ENCODE measurements at places on chromosomes 5 and 9.

DNA sequence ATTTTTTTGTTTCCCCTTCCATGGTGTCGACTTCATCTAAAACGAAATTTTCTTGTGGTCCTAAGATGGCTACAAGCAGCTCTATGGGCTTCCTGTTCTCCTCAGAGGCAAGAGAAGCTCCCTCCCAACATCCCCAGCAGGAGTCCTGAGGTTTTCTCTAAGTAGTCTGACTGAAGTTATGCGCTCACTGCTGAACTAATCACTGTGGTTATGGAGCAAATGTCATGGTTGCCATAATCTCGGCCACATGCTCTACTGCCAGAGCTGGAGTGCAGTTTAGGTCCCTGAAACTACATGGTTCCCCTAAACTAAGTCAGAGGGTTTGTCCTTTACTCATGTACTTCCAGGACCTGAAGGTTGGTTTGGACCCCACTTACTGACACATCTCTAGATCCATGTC is 68.0 kb upstream of the MAMDC2 start:
- DNase-seq = no peak

DNA sequence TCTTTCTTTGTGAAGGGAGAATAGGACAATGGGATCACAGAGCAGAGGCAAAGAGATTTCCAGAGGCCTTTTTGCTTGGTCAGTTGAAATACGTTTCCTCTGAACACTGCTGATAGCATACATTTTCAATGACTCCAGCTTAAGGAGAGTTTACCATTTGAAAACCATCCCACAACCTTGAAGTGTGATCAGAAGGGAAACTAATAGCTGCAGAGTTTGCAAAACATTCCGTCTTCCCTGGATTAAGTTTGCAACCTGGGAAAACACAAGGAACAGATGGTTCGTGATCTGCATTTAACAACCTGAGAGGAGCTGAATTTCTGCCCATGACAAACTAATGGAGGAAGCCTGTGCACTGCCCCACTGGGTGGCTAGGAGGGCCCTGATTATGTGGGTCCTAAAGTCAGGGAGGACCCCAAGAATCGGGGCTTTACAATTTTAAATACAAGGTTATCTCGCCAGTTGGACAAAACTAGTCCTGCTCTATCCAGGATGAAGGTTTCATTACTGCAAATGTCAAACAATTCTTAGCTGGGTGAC is 35.6 kb downstream of the MTX3 start:
- DNase-seq = no peak

- no peak for DNase-seq
Observed at GRCh38 chr9:135239769-135240141, 152.3 kb downstream of the OLFM1 start.

- DNase-seq = no peak
Observed at GRCh38 chr5:125463466-125464092, 717.1 kb upstream of the ZNF608 start.

- DNase-seq = peak; percentile 47
Observed at GRCh38 chr9:136143215-136144001, 24.7 kb upstream of the TMEM250 start.

- DNase-seq = no peak
Observed at GRCh38 chr5:123369371-123369968, 53.7 kb downstream of the CEP120 start.

DNA sequence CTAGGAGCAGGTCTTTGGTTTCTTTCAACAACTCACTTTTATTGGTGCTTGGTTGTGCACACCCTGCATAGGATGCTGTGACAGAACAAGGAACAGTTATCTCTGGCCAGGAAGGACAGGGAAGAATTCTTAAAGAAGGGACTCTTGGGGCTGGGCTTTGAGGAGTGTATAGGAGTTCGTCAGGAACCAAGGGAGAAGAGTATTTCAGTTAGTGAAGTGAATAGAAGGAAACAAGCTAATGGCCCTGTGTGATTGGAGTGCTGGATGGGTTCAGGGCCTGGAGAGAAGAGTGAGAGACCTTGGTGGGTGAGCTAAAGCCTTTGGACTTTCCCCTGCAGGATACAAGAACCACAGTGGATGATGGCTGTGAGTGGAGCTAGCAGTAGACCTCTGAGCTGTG is 32.2 kb downstream of the DAB2IP start:
- no peak for DNase-seq

DNA sequence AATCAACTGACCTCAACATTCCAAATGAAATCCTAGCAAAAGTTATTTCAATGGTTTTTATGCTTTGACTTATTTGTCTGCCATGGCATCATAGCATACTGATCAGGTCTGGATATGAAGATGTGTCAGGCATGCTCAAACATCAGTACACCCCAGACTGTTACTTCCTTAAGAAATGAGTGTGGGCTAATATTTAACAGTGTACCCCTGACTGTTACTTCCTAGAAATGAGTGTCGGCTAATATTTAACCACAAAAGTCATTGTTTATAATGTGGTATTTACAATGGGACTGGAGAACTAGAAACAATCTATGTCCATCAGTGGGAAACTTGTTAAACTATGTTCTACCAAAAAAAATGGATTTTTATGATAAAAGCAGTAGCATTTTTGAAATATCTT is 38.1 kb upstream of the HNRNPA0 start:
- no peak for DNase-seq

- DNase-seq = no peak
Observed at GRCh38 chr5:88707216-88707965, 175.6 kb downstream of the MEF2C start.

DNA sequence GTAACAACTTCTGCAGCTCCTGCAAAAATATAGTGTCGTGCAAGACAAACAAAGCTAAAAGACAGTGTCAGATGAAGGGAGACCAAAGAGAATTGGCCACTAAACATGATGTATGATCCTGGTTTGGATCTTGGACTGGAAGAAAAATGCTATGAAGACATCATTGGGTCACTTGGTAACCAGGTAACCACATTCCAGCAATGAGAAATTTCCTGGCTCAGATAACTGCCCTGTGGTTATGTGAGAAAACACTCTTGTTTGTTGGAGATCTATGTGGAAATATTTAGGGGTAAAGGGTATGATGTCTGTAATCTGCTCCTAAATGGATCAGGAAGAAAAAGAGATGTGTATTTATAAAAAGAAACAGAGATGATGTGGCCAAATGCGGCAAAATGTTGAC is 45.5 kb upstream of the ANKRD33B start:
- DNase-seq = no peak

DNA sequence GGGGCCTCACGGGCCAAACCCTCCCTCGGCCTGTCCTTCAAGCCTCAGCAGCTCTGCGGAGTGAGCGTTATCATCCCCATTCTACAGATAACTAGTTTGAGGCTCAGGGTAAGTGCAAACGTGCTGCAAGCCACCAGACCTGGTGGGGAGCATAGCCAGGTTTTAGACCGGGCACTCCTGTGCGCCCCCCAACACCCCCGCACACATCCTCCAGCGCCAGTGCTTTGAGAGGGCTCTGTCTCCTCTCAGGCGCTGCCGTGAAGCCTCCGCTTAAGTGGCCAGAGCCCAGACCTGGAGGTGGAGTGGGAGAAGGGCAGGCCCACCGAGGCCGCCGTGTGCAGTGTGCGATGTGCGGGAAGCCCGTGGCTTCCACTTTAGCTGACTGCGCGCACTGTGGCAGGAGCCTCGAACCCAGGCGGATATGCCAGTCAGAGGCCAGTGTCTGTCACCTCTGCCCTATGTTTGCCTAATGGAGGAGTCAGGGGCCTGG is 1.6 kb upstream of the MGAT1 start:
- no peak for DNase-seq

DNA sequence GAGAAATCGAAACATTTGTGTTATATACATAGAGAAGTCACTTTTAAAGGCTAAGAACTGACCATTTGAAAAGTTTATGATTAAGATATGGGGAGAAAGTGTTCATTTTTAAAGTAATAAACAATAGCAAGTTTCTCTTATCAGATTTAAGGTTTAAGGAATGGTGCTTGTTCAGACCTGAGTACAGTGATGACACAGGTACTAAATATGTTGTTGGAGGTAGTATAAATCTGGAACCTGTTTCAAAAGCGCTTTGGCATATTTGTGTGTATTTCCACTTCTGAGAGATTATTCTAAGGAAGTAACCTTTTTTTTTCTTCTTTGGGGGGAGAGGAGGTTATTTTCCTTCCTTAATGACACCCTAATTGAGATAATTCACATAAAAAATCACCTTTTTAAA is 18.4 kb downstream of the CDC42SE2 start:
- DNase-seq = no peak

DNA sequence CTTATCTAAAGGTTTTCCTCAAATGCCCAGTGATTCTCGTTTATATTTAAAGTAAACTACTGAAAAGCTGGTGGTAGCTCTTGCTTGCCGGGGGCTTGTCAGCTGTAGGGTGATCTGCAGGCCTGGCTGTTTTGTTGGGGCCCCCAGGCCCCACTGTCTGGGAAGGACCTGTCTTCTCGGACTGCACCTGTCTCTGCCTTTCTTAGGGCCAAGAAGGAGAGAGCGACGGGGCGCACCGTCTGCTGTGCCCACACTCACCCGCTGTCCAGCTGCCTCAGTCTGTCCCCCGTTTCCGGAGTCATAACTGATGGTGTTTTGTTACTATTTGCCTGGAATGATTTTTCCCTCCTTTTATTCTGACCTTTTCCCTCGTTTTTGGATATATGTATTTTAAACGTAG is 94.1 kb upstream of the CACNA1B start:
- DNase-seq = no peak

DNA sequence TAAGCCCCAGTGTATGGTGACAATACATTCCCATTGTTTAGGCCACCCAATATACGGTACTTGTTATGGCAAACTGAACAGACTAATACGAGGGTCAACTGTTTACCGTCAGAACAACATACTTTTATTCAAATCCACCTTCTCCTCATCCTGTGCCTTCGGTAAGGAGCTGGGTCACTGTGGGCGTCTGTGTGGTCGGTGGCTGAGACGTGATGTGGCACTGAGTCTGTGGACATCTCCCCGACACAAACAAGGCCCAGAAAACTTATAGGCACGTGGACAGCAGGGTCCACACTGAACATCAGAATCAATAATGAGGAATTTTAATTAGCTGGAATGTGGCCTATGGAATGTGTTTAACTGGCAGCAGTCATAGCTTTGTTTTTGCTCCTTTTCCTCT is 154.3 kb upstream of the IRX2 start:
- no peak for DNase-seq

DNA sequence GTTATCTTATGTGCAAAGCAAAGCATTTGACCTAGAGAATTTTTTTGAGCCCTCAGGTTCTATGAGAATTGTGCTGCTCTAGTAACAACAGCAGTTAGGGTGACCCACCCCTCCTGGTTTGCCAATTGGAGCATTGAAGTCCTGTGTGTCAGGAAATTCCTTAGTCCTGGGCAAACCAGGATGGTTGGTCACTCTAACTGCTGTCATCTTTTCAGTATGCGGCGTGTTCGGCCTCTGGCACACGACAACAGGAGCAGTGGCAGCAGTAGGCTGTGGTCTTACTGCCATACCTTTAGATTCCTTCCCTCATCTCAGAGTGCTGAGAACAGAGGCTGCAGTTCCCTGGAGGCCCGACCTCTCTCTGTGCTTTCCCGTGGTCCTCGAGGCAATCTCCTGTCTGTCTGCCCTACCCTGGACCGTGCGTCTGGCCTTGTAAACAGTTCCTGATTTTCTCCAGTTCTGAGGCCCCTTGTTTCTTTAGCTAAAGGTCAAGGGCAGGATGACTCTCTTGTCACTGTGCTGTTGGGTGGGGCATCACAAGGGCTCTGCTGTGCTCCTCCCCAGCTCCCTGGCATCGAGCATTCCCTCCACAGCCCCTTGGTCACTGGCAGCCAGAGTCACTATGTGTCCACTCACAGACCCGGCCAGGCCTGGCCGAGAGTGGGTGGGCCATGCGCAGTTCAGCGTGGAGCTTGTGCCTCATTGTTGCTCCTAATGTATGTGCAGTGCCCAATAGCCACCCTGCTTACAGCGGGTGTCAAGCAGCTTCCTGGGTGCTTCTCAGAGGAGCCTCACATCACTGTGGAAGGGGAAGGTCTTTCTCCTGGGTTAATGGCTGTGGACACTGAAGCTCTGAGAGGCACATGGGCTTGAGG is 18.5 kb upstream of the COL15A1 start:
- DNase-seq = no peak

DNA sequence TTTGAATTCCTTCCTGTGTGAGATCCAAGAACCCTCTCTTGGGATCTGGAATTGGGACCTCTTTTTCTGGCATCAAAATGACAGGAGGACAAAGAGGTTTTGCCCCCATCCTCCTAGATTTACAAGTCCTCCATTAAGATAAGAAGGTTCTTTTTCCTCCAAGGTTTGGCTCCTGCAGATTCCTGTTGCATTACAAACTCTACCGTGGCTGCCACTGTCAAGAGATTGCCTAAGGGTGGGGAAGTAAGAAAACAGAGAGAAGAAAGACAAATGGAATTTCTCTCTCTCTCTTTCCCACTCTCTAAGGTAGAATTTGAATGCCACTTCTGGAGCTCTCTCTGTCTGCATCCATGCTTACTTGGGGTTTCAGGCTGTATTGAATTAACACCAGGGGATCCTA is 12.0 kb upstream of the SVEP1 start:
- DNase-seq = no peak

- DNase-seq = peak; percentile 17
Observed at GRCh38 chr5:147887026-147887627, 8.6 kb downstream of the SCGB3A2 start.

GRCh38 chr5:115649541-115649940 is 23.7 kb upstream of the TMED7 start:
- no peak for DNase-seq

DNA sequence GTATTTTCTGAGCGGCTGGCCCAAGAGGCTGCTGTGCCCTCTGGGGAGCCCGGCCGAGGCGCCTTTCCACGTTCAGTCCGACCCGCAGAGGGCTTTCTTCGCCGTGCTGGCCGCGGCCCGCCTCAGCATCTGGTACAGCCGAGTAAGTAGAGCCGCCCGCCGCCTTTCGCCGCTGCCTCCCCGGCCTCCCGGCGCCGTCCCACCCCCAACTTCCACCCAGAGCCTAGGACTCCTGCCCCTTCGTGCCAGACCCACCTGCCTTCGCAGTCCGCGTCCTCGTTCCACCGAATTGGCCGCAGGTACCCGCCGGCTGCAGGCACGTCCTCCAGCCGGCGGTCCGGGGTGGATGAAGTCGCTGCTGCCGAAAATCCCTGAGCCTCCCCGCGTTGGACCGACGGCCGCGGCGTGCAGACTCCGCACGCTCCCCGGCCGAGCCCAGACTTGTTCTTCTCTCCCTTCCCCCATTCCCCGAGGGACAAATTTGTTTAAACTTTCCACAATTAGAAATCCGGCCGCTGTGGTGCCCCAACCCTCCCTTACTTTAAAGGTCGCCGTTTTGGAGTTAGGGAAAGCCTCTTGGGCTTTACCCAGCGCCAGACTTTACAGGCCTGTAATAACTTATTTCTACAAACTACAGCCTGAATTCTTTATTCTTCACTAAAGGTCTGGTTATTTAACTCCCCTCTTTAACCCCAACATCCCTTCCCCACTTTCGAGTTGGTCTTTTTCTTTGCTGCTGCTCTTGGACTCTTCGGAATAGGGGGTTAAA is 589 bp downstream of the RIC1 start:
- peak; percentile 25 for DNase-seq
